A673 (cell line): ENCODE measurements at places on chromosomes 12 and 14.

DNA sequence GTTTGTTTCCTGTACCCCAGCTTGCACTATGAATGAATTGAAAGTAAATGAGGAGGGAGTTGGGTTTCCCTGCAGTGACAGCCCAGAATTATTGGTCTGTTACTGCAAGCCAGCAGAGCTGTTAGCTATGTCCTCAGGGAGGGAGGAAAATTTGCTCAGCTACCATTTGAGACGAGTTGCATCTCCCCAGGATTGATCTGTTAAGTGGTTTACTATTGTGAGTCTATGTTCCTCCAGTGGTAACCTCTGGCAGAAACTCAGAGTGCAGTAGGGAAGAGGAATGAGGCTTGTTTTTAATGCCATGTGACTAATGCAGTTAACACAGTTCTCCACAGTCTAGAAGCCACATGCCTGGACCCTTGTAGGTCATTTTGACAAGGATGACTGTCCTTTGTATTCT lies 173.9 kb downstream of the SLC15A4 start:
- DNase-seq = no peak

DNA sequence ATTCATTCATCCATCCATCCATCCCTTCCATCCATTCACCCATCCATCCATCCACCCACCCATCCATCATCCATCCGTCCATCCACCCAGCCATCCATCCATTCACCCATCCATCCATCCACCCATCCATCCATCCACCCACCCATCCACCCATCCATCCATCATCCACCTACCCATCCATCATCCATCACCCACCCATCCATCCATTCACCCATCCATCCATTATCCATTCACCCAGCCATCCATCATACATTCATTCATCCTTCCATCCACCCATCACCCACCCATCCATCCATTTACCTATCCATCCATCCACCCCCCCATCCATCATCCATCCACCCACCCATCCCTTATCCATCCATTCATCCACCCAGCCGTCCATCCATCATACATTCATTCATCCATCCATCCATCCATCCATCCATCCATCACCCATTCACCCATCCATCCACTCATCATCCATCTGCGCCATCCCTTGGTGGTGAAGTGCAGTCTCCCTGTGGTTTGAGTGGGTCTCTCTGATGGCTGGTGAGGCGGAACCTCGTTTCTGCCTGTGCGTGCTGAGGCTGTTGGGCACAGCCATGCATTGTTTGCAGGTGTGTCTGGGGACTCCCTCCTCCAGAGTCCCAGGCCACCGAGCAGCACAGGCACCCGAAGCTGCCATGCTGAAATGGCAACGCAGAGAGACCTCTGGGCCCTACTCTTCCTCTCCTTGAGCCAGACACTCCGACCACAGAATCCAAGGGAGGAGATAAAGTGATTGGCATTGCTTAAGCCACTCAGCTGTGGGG lies 22.7 kb downstream of the NOC4L start:
- DNase-seq = no peak

DNA sequence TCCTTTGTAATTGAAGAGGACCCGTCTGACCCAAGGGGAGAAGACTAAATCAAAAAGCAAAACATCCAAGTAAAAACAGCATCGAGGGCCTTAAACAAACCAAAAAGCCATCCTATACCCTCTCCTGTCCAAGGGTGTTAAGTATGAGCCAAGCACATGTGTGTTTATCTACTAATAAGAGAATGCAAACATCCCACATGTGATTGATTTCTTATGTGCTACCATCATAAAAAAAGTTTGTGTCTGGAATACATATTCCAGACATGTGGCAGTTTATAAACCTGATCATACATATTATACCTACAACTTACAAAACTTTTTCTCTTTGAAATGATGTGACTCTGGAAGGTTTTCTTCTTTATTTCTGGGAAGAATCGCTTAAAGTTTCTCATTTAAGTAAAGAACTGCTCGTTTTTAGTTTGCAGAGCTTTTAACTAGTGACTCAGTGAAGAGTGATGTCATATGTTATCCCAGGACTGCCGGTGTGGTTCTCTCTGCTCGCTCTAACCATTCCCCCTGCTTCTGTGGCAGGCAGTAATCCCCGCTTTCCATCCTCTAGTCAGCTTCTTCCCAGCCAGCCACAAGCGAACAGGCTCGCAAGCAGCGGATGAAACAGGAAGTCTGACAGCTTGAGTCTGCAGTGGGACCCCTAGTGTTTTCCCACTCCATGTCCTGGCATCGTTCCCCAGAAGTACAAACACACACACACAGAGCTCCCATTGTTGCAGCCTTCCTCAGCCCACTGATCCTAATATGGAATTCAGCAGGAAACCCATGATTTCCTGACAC lies 431 bp upstream of the RHOJ start:
- DNase-seq = peak; percentile 95

- no peak for DNase-seq
Observed at GRCh38 chr12:48800971-48801370, 12.1 kb upstream of the ADCY6 start.

DNA sequence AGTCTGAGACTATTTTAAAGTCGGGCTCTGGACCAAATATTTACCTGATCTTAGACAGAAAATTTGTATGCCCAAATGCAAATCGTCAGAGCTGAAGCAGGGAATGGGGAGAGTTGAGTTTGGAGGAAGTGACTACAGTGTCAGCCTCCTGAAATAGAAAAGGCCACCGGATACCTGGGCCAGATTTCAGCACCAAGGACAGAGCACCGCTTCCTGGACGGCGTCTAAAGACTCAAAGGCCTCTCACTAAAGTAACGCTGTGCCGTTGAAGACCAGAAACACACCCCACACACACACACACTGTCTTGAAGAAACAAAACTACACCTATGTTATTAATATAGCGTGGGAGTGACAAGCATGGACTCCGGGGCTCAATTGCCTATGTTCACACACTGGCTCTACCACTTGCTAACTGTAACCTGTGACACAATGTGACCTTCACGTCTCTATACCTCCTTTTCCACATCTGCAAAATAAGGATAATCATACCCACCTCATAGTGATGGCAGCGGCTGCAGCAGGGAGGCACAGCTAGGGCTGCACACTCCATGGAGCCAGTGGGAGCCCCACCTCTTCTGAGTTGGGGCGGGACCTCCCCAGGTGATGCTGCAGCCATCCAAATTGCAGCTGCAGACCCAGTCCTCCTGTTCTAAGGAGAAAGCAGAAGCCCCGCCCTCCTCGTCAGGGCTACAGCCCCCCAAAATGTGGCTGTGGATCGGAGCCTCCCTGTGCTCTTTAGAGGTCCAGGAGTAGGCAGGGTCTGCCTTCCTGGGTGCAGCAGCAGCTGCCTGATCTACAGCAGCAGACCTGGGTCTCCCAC lies 35.6 kb downstream of the KRT76 start:
- peak; percentile 81 for DNase-seq
